ENCODE measurements at places on chromosomes 4 and X.

GRCh38 chrX:146241902-146242301, 424.3 kb downstream of the SLITRK2 start:
- DNase-seq, result no peak

- no peak for DNase-seq
Observed at GRCh38 chrX:41723826-41724225, at the start of gene GPR82. TSS of gene GPR82 (plus strand) at chrX:41724181. CDS start at chrX:41727027, 2,846 bp downstream.

DNA sequence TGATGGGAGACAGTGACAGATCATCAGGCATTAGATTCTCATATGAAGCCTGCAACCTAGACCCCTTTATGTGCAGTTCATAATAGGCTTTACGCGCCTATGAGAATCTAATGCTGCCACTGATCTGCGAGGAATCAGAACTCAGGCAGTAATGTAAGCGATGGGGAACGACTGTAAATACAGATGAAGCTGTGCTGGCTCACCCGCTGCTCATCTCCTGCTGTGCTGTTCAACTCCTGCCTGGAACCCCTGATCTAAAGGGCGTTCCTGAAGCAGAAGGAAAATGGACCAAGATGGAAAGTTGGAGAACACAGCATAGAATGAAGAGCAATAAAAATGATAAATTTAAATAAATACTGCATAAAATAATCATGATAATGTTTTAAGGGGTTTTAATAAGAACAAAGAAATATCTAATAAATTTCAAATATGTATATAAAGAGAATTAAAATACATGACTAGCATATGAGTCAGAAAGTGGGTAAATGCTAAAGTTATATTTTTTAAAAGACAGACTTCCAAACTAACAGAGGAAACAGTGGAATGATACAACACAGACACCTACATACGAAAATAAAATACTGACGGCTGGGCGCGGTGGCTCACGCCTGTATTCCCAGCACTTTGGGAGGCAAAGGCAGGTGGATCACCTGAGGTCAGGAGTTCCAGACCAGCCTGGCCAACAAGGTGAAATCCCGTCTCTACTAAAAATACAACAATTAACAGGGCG, 59.2 kb downstream of the RBM47 start:
- DNase-seq, result no peak

DNA sequence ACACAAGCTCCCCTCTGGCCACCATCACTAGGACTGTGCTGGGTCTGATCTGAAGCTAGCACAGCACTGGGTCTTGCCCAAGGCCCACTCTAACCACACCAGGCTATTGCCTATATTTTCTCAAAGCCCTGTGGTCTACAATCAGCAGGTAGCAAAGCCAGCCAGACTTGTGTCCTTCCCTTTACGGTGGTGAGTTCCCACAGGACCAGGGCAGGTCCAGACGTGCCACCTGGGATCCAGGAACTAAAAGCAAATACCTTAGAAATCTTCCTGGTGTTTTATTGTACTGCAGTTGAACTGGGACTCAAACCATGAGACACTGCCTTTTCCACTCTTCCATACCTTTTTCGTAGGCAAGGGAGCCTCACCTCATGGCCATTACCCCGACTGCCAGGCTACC, 9.0 kb upstream of the MAGEC2 start:
- DNase-seq, result no peak
